ENCODE measurements at places on chromosomes 1 and 21. TPM values are rescaled to one million over a fixed set of nuclear protein-coding genes. Genes with fewer than 3 reads are reported as not detected.

EDARADD gene
- not detected for total RNA-seq

IER5 gene
- 37.3 TPM for total RNA-seq

BCAR3 gene
- total RNA-seq, result 24.5 TPM

AADACL4 gene
- total RNA-seq, result not detected

TNFSF4 gene
- total RNA-seq, result 15.5 TPM

TDRD5 gene
- not detected for total RNA-seq

CREG1 gene
- total RNA-seq, result 8.3 TPM

FCN3 gene
- not detected for total RNA-seq

FCRL1 gene
- not detected for total RNA-seq

SFN gene
- 1.2 TPM for total RNA-seq

SLC45A3 gene
- 2.5 TPM for total RNA-seq

SPRR2D gene
- total RNA-seq, result not detected

DYNLT5 gene
- total RNA-seq, result 1.7 TPM

WNT9A gene
- total RNA-seq, result 0.30 TPM

SH2D5 gene
- 5.5 TPM for total RNA-seq

KRTAP13-2 gene
- not detected for total RNA-seq

ABCG1 gene
- total RNA-seq, result 0.34 TPM

LY9 gene
- not detected for total RNA-seq

CCDC185 gene
- not detected for total RNA-seq

ZNF684 gene
- total RNA-seq, result 7.4 TPM

TACSTD2 gene
- total RNA-seq, result 0.45 TPM

ABCD3 gene
- 27.4 TPM for total RNA-seq

IGSF21 gene
- total RNA-seq, result not detected

RIPPLY3 gene
- total RNA-seq, result not detected

GJA5 gene
- total RNA-seq, result not detected

AMY1A gene
- not detected for total RNA-seq

ADORA1 gene
- total RNA-seq, result under 0.01 TPM

APCS gene
- not detected for total RNA-seq

CD247 gene
- not detected for total RNA-seq

BMP8B gene
- not detected for total RNA-seq

MROH9 gene
- total RNA-seq, result not detected

FCAMR gene
- total RNA-seq, result not detected

GUCA2B gene
- not detected for total RNA-seq

DSCAM gene
- total RNA-seq, result under 0.01 TPM

MAN1C1 gene
- 1.0 TPM for total RNA-seq

HP1BP3 gene
- 104 TPM for total RNA-seq

STIL gene
- total RNA-seq, result 16.0 TPM

STUM gene
- not detected for total RNA-seq

KLHL21 gene
- 15.8 TPM for total RNA-seq

NFIA gene
- 4.5 TPM for total RNA-seq

EFNA1 gene
- total RNA-seq, result 0.89 TPM

LMOD1 gene
- total RNA-seq, result 2.2 TPM

RORC gene
- total RNA-seq, result 0.15 TPM

ZBTB8B gene
- total RNA-seq, result not detected

HCRTR1 gene
- not detected for total RNA-seq

RHBDL2 gene
- total RNA-seq, result not detected

SYPL2 gene
- 0.15 TPM for total RNA-seq

ASTN1 gene
- total RNA-seq, result under 0.01 TPM

Data from bronchus fibroblast of lung (primary cell).